ENCODE measurements at places on chromosomes 6 and 20. TPM values are rescaled to one million over a fixed set of nuclear protein-coding genes. Genes with fewer than 3 reads are reported as not detected.
A peak's percentile ranks its signal among the peaks of the same experiment; 100 is the strongest.

GRCh38 chr6:87482366-87482765 is 9.6 kb downstream of the SLC35A1 start:
- DNase-seq, result no peak

DNA sequence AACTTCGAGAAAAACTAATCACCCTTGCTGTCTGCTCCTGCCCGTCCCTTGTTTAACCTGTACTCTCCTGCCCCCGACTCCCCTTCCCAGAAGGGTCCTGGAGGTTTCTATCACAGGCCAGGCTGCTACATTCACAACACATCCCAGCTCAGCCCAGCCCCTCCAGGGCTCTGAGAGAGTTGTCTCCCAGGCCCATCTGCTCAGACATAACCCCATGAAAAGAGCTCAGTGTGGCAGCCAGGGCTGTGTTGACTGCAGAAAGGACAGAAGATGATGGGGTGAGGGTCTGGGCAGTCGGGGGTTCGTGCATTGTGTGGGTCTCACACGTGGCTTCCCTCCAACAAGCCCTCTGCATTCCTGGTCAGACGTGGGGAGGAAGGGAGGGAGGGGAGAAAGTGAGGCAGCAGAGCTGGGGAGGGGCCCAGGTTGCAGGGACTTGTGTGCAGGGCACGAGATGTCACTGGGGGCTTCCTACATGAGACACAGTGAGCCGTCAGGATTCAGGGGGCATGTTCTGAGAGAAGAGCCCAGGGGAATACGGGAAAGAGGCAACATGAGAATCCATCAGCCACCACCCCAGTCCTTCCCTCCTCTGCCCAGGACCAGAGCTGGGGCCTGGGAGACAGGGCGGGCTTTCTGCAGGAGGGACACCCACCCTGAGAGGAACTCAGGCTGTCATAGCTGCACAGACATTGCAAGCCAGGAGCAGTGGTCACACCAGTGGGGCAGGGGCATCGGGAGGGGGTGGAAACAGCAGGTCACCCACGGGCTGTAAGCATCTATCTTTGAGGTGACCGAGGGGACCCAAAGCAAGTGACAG is 372.9 kb downstream of the PREX1 start:
- no peak for DNase-seq

PERP gene
- 3.8 TPM for total RNA-seq

- DNase-seq, result no peak
These were observed 91.7 kb downstream of the COL19A1 start for GRCh38 chr6:69957985-69958559.

GRCh38 chr6:126983779-126984178 is 134.7 kb upstream of the RSPO3 start:
- no peak for DNase-seq

PNPLA1 gene
- total RNA-seq, result not detected

DNA sequence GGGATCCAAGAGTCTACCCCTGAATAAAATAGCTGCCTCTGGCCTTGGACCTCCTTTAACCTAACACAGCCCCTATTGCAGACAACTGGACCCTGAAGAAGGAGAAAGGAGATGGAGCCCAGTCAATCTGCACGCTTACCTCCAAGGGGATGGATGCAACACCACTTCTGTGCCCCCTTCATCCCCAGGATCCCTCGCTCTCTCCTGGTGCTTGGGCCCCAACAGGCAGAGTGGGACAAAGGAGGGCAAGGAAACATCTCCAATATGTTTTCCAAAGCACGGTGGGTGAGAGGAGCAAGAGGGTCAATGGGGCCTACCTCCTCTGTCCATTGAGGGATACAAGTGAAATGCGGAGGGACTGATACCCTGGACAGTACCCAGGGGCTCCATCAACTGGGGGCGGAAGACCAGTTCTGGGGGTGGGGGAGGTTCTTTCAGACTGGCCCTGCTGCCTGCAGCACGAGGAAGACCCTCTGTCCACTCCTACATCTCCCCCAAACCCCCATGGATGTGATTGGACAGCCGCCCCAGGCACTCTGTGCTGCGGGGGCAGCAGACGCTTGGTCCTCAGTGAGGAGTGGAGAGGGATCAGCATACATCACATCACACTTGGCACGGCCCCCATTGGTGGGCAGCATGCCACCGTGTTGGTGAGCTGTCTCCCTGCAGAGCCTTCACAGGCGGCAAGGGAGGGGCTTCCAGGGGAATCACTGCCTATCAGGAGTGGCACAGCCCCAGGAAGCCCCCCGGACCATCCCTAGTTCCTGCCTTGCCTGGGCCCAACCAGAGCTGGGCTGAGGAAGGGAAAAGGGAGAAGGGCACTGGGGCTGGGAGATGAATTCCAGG is 70.6 kb downstream of the MRPL14 start:
- DNase-seq, result no peak

GRCh38 chr6:118334634-118335033 is 213.5 kb upstream of the PLN start:
- no peak for DNase-seq

DNA sequence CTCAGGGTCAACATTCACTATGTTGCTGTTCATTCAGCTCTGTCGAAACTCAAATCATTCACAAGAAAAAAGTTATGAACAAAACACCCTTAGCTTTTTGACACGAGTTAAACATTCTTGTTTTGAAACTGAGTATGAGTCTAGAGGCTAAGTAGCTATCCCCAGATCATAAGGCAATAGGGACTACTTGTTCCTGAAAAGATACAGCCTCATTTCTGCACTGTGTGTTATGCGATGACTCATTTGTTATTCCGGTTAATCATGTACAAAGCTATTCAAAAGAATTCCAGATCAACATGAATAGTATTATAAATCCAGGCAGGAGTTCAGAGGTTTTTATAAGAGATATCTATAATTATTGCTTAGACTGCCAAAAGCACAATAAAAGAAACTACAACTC is 908.0 kb downstream of the QKI start:
- DNase-seq, result no peak

DNA sequence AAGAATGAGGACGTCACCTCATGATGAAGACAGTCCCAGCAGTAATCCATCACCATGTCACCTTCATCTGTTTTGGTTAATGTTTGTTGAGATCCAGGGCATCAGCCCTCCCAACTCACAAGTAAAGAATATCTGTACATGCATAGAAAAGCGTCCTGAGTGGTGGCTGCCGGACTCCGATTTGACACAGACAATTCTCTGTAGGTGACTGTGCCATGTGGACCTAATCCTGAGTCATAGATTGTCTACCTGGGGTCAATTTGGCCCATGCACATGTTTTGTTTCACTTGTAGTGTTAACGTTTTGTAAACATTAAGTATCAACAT is 168.4 kb upstream of the UST start:
- no peak for DNase-seq

- peak; percentile 39 for DNase-seq
These were observed 46.7 kb downstream of the RNGTT start for GRCh38 chr6:88916615-88917208.

DNA sequence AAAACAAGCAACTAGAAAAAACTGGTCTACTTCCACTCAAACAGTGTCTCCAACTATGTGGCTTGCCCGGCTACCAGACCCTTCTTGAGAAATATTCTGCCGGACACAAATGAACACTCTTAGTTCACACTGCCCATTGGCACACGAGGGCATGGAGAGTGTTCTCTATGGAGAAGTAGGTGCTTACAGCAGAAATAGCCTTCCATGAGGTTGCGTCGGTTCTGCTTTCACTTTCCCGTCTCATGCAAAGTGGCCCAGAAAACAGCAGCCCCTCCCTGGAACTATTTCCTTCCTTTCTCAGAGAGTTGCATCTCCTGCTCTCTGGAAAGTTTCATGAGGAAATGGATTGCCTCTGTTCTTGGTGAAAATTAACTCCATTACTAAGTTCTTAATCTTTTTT is 9.5 kb upstream of the HLA-DOA start:
- DNase-seq, result peak; percentile 70

- no peak for DNase-seq
These were observed 17.3 kb upstream of the MCUR1 start for GRCh38 chr6:13831615-13832014.

DNA sequence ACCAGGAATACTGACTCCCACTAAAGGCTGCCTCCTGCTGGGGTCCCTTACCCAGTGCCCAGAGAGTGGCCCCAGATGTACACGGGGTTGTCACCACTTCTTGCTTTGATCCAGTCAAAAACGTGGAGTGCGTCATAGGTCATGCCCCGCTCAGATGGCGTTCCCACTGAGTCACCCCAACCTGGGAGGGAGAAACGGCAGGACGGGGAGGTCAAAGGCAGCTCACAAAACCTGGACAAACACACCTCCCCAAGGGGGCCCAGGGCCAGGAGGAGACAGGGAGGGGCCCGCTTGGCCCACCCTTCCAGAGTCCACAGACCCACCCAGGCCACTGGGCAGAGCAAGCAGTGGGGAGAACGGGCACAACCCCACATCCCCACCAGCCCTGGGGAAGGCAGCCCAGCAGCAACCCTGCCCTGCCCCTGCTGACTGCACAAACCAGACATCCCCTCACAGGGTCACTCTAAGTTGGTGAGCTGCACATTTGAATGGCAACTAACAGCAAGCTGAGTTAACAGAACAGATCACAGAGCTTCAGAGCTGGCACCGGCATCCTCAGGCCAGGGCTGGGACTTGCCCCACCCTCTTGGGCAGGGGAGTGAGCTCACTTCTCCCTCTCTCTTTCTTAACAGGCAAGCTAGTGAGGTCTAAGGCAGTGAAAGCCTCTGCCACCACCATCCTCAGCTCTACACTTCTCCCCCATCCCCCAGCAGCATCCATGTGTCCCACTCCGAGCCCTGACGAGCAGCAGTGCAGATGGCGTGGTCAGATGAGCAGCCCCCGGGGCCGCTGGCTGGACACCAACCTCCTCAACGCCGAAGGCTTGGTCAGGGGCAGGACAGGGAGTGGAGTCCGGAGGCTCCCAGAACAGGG is 61.7 kb downstream of the PYGB start:
- no peak for DNase-seq

GRCh38 chr6:88050140-88050818 is 2.6 kb downstream of the SPACA1 start:
- no peak for DNase-seq

PHIP gene
- total RNA-seq, result 30.2 TPM

DNA sequence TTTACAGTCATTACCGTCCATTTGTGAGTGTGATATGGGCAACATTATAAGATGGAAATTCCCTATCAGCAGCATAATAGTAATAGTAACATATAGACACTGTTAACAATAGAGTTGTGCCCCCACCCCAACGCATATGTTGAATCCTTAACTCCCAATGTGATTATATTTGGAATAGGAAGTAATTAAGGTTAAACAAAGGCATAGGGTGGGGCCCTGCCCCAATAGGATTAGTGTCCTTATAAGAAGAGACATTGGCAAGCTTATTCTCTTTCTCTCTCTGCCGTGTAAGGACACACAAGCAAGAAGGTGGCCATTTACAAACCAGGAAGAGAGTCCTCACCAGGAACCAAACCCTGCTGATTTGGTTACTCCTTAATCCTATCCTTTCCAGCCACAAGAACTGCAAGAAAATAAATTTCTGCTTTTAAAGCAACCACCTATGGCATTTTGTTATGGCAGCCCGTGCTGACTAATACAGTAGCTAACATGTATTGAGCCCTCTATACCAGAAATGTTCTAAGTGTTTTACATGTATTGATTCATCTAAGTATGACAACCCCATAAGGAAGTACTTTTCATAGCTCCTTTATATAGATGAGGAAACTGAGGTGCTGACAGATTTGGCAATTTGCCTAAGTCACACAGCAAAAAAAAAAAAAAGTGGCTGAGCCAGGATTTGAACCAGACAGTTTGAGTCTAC is 114.2 kb downstream of the BCAS1 start:
- no peak for DNase-seq

DNA sequence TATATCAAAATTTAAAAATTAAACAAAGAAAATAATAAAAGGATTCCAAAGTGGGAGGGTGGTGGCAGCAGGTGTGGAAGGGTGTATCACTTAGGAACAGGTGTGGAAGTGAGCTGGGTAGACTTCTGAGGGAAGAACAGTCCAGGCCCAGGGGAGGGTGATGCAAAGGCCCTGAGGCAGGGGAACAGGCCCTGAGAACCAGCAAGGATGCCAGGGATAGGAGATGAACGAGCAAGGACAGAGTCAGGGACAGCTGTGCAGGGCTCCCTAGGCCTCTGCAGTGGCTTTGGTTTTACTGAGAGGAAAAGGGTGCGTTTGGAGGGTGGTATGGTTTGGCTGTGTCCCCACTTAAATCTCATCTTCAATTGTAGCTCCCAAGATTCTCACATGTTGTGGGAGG is 9.4 kb upstream of the RAET1E start:
- no peak for DNase-seq

SLC17A2 gene
- total RNA-seq, result not detected

DNA sequence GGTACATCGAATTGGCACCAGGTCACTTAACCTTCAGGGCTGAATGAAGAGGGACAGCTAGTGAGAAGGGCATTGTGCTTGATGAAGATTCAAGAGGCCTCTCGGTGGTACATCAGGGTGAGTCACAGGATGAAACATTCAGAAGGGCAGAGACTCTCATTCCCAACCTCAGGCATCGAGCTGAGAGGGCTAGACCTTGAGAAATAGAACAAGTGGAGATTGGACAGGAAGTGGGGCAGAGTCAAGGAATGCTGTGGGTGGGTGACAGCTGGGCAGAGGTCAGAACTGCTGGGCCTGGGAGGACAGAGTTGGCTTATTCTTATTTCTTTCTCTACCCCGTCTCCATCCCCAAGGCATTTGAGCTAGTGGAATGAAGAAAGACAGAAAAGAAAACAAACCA is 126.0 kb downstream of the SCML4 start:
- no peak for DNase-seq

CST3 gene
- 0.47 TPM for total RNA-seq

GRCh38 chr20:11411765-11412164 is 505.9 kb upstream of the BTBD3 start:
- DNase-seq, result no peak

NKX2-4 gene
- not detected for total RNA-seq

DNA sequence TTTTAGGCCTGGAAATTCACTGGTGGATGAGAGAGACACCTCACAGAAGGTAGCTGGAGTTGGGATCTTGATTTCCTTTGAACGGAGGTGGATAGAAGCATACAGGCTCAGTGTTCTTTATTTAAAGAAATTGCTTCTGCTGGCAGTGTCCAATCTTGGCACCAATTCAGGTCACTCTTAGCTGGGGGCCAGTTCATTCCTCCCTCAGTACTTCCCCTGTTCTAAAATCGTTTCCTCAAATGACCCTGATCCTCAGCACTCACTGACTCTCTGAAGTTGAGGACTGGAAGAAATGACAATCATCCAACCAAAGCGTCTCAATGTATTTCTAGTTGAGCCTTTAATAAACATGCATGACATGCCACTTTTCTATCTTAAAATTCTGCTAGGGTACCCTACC is 472.5 kb upstream of the BTBD3 start:
- DNase-seq, result no peak

CAGE1 gene
- 0.18 TPM for total RNA-seq

SEMG1 gene
- not detected for total RNA-seq

Data from activated CD8-positive, alpha-beta T cell treated with anti-CD3 and anti-CD28 coated beads, Interleukin-2, amount 10 ng/mL, durations not matched to agents 7 days and 5 days (primary cell).